NCI-H187 (cell line): ENCODE measurements at places on chromosomes 6 and 20.

- DNase-seq: no peak
Observed at GRCh38 chr6:143594647-143595046, 83.1 kb upstream of the PHACTR2 start.

- DNase-seq: no peak
Observed at GRCh38 chr6:107607116-107607515, 117.2 kb downstream of the SOBP start.

DNA sequence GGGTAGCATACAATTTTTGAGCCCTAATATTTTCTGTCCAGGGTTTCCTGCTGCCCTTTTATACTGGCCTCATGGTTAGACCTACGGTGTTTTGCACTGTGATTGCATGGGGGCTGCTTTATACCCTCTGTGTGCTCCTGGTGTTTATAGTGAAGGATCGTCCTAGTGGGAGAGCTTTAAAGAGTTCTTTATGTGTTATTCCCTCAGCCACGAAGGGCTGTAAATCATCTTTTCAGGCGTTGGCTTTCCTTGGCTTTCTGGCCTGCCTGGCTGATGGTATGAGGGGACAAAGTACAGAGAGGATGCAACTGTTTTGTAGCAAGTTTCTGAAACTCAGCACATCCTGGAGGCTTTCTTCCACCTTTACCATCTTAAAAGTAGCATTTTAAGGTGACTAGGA is 464.3 kb downstream of the EPM2A start:
- no peak for DNase-seq

DNA sequence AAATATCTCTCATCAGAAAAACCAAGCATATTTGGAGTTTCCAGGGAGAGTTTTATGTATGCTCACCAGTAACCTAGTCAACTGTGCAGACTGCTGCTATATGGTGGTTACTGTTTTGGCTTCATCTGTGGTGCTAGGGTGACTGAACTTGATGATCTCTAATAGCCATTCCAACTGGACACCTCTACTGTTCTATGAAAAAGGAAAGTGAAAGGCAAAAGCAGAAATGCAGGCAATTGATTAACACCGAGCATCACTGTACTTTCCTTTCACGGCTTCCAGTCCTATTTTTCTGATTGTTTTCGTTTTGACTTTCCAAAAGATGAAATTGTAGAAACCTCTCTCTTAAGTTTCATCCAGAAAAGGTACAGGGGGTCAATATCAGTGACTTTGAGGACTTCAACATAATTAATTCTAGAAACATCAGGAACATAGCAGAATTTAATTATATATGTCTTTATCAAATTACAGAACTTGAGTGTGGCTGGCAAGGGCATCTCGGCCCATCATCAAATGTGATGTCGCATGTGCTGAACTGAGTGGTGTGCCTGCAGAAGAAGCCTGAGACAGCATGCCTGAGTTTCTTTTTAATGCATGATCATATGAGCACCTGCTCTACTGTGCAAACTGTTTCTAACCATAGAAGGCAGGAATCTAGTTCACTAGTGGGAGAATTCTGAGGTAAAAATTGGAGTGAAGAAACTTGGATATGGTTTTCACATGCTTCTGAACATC is 464.3 kb upstream of the FLRT3 start:
- no peak for DNase-seq

GRCh38 chr6:3873051-3873450 is 23.9 kb downstream of the FAM50B start:
- no peak for DNase-seq

DNA sequence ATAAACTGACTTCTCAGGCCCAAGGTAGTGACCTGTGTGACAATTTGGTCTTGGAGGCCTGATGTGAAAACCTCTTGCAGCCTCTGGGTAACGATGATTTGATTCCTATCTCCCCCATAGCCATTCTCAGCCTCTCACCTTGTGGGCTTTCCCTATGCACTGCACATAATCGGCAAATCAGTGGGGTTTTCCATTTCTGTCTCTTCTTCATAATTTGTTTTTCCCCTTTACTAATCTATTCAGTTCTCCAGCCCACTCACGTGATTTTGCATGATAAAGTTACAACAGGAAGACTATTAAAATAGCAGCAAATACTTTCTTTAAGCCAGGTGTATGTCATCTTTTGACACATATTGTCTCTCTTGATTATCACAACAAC is 893.7 kb downstream of the TFAP2A start:
- no peak for DNase-seq

GRCh38 chr6:13724182-13724581 is 12.5 kb upstream of the RANBP9 start:
- no peak for DNase-seq

GRCh38 chr20:11891776-11892545 is 25.7 kb upstream of the BTBD3 start:
- no peak for DNase-seq

GRCh38 chr6:14046476-14047068 is 71.0 kb upstream of the CD83 start:
- peak; percentile 5 for DNase-seq

DNA sequence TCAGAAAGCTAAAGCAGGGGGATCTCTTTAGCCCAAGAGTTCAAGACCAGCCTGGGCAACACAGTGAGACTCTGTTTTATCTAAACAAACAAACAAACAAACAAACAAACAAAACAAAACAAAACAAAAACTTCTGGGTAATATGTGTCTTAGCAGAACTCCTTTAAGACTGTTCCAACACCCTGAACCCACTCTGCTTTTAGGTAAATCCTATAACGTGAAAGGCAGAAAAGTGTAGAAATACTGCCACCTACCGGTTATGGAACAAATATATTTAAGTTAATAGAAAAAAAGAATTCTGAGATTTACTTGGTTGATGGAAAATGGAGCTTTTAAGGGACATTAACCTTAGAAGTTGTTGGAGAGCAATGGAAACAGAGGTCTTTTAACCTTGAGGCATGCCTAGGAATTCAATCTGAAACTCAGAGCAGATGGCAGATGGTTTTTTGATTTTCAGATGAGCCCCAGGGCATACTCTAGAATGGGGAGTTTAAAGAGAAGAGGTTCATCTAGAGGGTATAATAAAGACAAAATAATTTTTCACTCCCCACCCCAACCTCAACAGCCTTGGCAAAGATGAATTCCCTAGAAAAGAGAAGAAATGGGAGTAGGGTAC is 38.5 kb downstream of the SOD2 start:
- peak; percentile 25 for DNase-seq

DNA sequence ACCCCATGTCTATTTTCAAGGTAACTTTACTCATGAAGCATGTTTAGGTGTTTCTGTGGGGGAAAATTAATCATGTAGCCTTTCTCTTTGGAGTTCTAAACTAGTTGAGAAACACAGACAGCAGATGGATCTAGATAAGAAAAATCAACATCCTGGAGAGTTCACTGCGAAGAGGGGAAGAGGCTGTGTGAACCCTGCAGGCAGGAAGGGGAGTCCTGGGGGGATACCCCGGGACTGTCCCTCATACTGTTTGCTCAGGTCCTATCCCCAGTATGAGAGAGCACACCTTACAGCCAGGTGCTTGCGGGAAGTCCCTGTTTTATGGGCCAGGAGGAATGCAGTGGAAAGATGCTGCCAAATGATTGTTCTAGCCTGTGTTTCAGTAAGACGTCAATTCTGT is 32.7 kb downstream of the CHMP4B start:
- no peak for DNase-seq

DNA sequence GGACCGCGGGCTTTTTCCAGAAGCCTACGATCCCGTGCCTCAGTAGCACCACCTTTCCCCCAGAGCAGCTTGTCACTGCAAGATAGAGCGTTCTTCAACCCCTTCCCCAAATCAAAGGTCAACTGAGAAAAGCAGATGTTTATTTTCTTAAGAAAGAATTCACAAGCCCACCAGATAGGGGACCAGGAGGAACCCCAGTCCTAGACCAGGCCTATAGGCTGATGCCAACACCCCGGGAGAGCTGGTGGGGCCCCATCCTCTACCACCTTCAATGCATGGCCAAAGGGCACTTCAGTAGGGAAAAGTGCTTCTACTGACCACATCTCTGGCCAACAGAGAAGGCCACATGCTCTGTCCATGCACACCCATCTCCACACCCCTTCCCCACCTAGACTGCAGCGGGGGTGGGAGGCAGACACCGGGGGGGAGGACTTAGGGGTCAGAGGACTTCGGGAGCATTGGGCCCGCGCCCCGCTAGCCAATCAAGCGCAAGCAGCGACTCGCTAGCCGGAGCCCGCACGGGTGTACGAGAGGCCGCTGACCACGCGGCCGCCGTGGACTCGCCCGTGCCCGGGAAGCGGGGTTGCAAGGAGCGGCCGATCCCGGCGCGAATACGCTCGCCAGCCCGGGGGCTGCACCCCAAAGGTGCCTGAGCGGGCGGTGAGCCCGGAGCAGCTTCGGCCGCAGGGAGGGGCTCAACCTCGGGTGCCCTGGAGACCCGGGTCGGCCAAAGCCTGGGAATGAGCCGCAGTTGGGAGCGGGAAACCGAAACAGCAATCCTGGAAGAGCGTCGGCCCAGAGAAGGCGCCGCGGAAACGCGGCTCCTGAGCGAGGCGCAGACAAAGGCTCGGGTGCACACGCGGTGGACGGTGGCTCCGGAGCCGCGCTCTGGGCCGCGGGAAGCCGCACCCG is 2.8 kb downstream of the PDE10A start:
- DNase-seq: no peak

DNA sequence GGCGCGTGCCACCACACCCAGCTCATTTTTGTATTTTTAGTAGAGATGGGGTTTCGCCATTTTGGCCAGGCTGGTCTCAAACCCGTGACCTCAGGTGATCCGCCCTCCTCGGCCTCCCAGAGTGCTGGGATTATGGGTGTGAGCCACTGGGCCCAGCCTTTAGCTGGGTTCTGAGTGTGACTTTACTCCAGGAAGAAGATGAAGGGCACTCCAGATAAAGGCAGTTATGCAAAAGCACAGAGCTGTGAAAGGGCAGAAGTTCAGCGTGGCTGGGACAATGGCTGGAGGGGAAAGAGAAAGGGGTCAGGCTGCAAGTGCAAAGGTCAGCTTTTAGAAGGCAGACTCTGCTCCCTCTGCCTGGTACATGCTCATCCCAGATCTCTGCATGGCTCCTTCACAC is 39.7 kb downstream of the MAP3K5 start:
- no peak for DNase-seq

GRCh38 chr20:35018590-35019371 is 63.1 kb downstream of the MYH7B start:
- no peak for DNase-seq

DNA sequence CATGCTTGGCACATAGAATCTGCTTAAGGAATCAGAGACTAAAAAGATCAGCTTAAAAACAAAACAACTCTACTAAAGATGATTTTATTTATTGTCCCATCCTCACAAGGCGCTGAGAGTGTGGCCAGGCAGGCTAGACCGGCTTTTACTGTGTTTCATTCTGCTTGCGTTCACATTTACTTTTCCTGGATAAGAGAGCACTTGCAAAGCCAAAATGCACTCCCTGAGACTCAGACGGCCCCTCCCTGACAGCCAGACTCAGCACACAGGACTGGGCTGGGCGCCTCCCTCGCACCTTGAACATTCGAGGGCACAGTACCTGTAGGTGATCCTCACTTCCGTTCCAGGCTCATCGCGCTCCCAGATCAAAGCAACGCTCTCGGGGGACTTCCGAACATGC is 10.2 kb downstream of the ACSS1 start:
- no peak for DNase-seq

GRCh38 chr6:87617405-87617804 is 27.5 kb downstream of the ORC3 start:
- DNase-seq: no peak

- DNase-seq: no peak
Observed at GRCh38 chr20:30610029-30610693, 647.3 kb upstream of the DEFB115 start.

- no peak for DNase-seq
Observed at GRCh38 chr20:5727018-5727515, 23.1 kb upstream of the SHLD1 start.

GRCh38 chr6:157723376-157723775 is 99.7 kb upstream of the SNX9 start:
- no peak for DNase-seq

DNA sequence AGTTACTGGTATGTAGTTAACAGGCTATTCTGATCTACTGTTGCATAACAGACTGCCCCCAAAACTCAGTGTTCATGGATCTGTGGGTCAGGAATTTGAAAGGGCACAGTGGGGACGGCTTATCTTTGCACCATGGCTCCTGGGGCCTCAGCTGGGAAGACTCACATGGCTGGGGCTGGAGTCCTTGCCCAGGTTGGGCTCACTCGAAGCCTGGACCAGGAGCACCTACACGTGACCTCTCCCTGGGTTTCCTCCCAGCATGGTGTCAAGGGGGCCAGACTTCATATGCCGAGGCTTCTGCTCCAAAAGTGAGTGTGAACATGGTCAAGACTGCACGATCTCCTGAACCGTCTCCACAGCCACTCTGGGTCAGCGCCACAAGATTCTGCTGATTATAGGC is 11.7 kb downstream of the SYNDIG1 start:
- DNase-seq: no peak

DNA sequence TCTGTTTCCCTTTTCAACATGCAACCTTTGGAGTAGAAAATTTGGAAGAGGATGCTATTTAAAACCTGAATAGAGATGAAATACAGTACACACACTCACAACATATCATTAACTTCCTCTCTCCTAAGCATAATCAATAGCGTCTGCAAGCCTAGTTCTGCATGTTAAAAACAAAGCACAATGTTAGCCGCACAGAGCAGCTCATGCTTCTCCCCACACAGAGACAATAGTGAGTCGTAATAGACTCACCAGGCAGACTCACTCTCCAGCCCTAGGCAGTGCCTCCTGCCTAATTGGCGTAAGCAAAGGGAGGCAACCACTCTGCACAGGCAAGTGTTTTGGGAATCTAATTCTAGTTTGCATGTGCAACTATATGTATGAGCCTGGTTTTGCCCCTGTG is 45.8 kb upstream of the ARID1B start:
- no peak for DNase-seq

- no peak for DNase-seq
Observed at GRCh38 chr20:36181934-36182603, 27.5 kb downstream of the EPB41L1 start.

- DNase-seq: no peak
Observed at GRCh38 chr6:40931931-40932330, 107.1 kb downstream of the UNC5CL start.
